Activated T-helper 2 cell treated with anti-CD3 and anti-CD28 coated beads, Interferon-gamma antibody, Interleukin-2, Interleukin-4, amounts not matched to agents 10 μg/mL and 5 μg/mL and 100 μg/mL, durations not matched to agents 14 hours and 24 hours and 36 hours (primary cell): ENCODE measurements at places on chromosomes 3 and 15.

- no peak for DNase-seq
These were observed 3.4 kb downstream of the LRIG1 start for GRCh38 chr3:66497288-66497984.

- no peak for DNase-seq
These were observed 104.8 kb downstream of the ETFA start for GRCh38 chr15:76206325-76206976.

DNA sequence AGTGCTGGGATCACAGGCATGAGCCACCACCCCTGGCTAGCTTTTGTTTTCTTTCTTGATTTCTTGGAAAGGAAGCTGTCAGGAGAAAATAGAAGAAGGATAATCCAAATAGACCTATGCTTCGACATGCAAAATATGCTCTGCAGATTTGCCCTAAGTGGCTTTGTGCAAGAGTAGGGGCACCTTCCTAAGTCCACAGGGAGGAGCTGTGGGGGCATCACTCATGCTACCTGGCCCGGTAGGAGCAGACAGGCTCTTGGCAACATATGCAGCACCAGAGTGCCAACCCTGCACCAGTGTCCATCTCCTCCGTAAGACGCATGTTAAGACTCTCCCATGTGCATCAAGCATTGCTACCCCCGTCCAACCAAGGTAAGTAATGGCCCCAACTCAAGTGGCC is 190.7 kb upstream of the UBE2E1 start:
- no peak for DNase-seq

DNA sequence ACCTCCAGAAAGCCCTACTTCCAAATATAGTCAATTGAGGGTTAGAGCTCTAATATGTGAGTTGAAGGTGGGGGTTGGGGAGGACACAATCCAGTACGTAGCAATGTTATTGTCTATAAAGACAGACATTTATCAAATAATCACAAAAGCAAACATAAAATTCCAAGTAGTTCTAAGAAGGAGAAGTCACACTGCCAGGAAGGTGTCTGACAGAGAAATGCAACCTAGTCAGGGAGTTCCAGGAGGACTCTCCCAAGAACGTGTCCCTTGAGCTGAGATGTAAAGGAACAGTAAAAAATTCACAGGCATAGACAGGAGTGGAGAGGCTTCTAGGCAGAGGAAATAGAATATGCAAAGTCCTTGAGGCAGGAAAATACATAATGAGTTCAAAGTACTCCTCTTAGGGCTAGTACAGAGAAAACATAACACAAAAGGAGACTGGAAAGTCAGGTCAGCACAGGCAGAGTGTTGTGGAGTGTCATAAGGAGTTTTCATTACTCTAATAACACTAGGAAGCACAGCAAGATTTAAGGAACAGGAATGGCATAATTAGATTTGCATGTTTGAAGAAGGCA is 277.6 kb upstream of the STT3B start:
- DNase-seq = no peak

DNA sequence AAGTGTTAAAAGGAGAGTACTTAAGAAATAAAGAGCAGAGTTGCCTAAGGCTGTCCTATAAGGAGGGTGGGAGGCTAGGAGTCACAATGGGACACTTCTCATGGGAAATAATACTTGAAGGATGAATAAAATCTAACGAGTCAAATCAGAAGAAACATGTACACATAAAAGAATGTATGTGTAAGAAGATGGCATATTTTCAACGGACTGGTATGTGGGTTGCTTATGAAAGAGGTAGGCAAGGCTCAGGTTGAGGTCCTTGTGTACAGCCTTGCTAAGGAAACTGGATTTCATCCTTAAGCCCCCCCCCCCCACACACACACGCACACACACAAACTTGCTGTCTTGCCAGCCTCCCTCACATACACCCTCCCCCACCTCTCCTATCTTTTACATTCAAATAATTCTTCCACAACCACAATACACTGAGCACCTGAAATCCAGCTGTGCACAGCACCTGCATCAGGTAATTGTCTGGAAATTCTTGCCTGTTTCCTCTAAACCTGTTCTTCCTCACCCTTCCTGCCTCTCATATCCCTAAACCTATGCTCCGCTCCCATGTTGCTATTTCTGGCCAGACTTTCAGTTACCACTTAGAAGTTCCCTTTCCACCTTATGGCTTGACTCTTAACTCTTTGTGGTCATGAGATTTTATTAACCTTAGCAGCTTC is 79.2 kb downstream of the FMN1 start:
- DNase-seq = no peak

DNA sequence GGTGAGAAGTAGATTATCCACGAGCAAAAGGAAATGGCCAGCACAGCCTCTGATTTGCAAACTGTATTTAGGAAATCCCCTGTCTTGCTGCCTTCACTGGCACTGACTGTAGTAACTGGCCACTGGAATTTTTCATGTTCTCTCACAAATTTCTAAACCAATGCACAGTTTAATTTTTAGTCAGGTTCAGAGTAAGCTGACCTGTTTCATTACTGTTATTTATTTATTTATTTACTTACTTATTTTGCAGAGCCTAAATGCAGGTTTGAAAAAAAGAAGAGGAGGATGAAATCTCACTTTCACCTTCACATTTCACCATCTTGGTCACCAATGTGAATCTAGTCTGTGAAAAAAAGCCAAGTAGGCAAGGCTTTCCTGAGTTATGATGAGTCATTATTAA is 291.0 kb downstream of the PLOD2 start:
- DNase-seq = no peak

DNA sequence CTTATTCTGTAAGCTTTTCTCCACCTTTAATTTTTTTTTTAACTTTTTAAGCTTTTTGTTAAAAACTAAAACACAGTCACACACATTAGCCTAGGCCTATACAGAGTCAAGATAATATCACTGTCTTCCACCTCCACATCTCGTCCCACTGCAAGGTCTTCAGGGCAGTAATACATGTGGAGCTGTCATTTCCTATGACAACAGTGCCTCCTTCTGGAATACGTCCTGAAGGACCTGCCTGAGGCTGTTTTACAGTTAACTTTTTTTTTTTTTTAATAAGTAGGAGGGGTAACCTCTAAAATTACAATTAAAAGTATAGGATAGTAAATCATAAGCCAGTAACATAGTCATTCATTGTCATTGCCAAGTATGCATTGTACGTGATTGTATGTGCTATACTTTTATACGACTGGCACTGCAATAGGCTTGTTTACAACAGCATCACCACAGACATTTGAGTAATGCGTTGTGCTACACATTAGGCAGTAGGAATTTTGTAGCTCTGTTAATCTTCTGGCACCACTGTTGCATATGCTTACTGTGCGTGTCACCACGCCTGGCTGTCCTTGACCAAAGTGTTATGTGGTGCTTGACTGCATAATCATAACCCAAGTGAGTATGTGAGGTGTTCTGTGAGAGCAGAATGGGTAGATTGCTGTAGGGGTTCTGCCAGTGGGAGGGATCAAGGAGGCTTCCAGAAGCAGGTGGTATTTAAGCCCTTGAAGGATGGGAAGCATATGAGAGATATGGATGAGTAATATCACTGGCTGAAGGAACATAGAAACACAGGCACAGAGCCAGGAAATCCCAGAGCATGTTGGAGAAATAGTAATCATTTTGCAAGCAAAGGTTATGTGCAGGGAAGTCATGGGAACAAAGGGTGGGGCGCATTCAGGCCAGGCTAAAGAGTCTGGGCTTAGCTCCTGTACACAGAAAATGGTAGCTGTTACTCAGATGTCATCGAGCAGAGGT is 18.3 kb downstream of the FBXO22 start:
- no peak for DNase-seq

GRCh38 chr3:5198986-5199731 is 11.7 kb downstream of the EDEM1 start:
- no peak for DNase-seq

DNA sequence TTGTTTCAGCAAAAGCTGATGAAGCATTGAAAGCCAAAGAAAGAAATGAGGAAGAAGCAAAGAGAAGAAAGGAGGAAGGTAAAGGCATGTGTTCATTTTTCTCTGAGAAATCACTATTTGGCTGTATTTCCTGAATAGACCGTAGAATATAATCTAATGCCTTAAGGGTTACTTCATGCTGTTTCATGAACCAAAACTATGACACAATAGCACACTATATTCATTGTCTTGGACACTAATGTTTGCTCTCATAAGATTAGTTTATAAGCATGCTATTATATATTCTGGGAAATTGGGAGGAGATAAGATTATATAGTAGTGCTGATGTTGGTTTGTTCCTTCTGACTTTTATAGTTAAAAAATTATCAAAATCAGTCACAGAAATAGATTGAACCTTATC is 110.1 kb upstream of the MLF1 start:
- no peak for DNase-seq

DNA sequence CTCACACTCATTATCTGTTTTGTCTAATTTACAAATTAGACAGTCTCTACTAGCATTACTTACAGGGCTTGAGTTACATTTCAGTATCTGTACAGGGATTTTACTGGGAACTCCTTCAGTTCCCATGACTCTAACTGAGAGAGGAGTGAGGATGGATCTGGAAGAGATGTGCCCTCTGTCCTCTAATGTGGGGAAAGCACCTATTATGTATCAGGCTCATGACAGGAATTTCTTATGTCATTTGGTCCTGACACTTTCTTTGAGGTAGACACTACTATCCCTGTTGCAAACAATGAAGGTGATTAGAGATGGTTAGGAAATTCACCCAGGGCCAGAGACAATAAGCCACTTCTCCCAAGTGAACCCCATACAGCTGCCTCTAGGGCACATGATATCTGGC is 10.9 kb upstream of the NCKIPSD start:
- no peak for DNase-seq

- no peak for DNase-seq
These were observed 116.5 kb downstream of the RSRC1 start for GRCh38 chr3:158226429-158226828.

GRCh38 chr3:139318431-139318816 is 25.4 kb upstream of the MRPS22 start:
- no peak for DNase-seq

GRCh38 chr15:92049290-92049989 is 195.9 kb downstream of the SLCO3A1 start:
- no peak for DNase-seq
